Ovary (tissue), 10 donors: ENCODE measurements at places on chromosomes 3 and 15.
A peak's percentile ranks its signal among the peaks of the same experiment; 100 is the strongest.

- DNase-seq, result peak; percentile 27
These were observed 50.5 kb upstream of the TEX264 start for GRCh38 chr3:51620543-51620942.

DNA sequence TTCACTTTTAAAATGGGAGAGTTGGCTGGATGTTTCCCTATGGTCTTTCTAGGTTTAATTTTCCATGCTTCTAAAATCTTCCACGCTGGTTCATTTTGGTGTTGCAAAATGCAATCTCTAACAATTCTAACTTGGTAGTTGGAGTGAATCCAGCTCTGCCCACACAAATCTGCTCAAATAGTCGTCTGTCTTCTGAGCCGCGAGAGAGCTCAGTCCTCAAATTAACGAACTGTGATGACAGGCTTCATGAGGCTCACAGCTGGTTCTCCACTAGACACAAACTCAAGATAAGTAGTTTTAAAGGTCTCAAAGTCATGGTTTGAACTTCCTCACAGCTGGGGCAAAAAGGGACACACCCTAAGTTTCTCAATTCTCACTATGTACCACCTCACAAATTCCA is 178.6 kb upstream of the LYSMD4 start:
- no peak for DNase-seq

GRCh38 chr3:65439641-65440284 is 599.0 kb downstream of the MAGI1 start:
- DNase-seq, result peak; percentile 32

DNA sequence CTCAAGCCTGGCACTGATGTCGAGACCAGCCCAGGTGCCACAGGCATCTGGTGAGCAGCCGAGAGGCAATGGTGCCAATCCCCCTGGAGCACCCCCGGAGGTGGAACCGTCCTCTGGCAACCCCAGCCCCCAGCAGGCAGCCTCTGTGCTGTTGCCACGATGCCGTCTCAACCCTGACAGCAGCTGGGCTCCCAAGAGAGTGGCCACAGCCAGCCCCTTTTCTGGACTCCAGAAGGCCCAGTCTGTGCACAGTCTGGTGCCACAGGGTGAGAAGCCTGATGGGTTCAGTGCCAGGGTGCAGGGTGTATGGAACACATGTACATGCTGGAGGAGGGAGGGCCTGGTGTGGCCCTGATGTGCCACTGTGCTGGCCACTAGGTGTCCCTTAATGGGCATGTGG is 4.9 kb upstream of the JMJD7 start:
- no peak for DNase-seq

DNA sequence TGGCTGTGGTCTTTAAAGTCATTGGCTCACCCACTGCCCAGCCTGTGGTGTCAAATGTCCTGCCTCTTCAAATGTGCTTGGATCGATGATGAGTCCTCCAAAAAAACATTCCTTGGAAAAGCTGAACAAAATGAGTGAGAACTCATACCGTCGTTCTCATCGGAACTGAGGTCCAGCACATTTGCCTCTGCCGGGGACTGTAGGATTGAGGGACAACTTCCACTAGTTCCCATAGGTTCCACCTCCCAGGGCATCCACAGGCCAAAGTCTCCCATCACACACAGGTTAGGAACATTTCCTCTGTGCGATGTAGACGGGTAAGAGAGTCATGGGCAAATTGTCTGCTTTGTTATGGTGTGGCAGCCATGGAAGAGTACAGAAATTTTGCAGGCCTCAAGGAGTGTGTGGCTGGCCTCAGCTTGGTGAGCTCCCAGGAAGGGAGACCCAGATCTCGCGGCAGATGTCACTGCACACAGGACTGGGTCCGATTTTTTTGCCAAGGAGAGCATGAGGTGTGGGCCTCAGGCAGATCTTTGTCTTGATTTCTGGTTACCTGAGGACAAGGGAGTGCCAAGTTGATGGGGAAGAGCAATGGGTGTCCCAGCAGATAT is 115.7 kb downstream of the SNRPN start:
- no peak for DNase-seq

DNA sequence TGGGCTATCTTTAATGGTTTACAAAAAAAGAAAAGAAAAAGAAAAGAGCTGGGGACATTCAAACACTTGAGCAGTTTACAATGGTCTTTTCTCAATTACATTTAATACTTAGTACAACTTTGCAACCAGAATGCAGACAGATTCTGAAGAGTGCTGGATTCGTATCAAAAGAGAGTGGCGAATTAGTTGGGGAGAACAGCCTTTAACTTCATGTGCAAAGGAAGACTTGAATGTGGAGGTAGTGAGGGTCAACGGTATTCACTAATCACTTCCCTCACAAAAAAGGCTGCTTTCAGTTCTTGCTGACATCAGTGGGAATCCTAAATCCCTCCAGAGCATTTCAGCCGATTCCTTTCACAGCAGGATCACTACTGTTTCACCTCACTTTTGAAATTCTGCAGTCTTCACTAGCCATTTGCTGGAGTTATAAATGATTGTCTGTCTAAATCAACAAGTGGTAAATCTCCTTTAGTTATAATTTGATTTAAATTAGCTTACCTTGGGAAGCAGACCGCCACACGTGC is 323.0 kb upstream of the SEMA6D start:
- DNase-seq, result no peak

- no peak for DNase-seq
These were observed 328.1 kb upstream of the ATP10A start for GRCh38 chr15:26191193-26191592.

DNA sequence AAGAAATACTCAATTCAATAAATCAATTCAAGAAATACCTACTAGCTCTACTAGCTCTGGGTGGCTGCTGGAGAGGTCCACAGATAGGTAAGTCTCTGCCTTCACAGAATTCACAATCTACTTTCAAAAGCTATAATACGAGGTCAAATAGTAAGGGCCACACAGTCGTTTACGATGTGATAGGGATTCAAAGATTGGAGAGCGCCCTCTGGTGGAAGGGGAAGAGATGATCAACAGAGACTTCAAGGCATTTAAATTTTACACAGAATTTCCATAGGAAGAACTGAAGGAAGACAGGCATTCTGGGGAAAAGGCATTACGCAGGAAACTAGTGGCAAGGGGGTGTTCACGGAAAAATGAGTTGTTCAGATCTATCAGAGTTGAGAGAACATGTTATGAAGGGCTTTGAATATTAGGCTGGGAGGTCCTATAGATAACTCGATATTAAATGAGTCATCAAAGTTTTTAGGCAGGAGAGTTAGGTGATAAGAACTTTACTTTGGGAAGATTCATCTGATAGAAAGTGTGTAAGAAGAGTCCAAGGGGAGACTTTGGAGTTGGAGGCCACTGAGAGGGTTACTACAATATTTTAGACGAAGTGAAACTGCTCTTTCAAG is 128.8 kb downstream of the FRMD5 start:
- DNase-seq, result no peak

- no peak for DNase-seq
These were observed 58.2 kb upstream of the FLNB start for GRCh38 chr3:57949785-57950615.

DNA sequence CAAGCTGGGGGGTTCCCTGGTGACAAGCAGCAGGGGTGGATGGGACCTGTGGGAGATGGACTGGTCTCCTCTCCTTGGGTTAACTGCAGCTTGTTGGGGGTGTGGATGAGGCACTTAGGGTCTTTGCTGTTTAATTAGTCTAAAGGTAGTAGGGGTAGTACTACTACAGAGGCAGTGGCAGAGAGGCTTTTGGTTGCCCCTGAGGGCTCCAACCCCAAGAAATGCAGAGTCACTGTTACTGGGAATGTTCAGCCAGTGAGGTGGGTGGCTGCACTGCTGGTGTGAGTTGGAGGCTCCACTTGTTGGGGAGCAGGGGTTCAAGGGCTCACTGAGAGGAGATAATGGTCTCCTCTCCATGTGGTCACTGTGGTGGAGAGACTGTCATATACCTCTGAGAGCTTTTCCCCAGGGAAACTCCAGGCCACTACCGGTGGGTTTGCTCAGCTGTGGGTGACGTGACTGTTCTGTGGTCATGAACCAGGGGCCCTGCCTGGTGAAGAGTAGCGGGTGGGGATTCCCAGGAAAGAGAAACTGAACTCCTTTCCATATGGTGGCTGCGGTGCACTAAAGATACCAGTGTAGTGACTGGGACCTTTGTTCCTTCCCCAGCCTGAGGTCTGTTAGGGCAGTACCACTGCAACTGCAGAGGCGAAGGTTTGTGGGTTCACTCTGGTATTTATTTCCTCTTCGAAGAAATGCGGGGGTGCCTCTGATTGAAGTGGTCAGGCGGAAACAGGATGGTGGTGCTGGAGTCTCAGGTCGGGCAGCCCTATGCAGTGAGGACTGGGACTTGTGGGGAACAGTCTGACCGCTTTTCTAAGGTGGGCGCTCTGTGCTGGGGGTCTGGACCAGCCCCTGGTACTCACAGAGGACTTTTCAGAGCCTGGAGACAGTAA is 68.9 kb upstream of the TNFSF10 start:
- DNase-seq, result no peak

GRCh38 chr3:195110647-195111318 is 160.2 kb downstream of the XXYLT1 start:
- no peak for DNase-seq

DNA sequence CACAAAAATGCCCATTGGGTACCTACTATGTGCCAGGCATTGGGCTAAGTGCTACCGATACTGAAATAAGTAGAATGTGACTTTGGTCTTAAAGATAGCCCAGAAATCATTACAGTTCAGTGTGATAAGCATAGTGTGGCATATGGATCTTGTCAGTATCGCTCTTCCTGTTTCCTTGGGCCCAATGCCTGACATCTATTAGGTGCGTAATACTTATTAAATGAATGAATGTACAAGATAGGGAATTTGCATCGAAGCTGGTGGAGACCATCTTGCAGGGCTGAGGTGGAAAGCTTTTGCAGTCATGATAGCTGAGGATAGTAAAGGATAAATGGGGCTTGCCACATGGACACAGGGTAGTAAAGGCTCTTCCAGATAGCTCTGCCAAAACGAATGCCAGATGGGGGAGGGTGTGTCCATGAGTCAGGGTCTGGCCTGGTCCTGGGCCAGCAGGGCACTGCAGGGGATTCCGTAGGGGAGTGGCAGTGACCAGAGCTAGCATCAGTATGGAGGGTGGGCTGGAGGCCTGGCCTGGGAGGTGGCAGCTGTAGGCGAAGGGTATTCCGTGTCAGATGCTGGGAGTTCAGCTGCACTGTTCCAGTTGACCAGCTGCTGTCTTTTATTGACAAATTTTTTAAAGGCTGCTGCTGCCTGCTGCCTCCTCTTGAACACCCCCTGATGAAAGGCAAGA is 23.5 kb downstream of the TSEN2 start:
- peak; percentile 56 for DNase-seq

- no peak for DNase-seq
These were observed 219.3 kb downstream of the PTPRG start for GRCh38 chr3:61780455-61781228.

- no peak for DNase-seq
These were observed 70.1 kb downstream of the AP4E1 start for GRCh38 chr15:50978580-50978979.

- DNase-seq, result no peak
These were observed 18.7 kb upstream of the TJP1 start for GRCh38 chr15:29840926-29841325.

GRCh38 chr3:143658861-143659260 is 189.4 kb downstream of the SLC9A9 start:
- no peak for DNase-seq

DNA sequence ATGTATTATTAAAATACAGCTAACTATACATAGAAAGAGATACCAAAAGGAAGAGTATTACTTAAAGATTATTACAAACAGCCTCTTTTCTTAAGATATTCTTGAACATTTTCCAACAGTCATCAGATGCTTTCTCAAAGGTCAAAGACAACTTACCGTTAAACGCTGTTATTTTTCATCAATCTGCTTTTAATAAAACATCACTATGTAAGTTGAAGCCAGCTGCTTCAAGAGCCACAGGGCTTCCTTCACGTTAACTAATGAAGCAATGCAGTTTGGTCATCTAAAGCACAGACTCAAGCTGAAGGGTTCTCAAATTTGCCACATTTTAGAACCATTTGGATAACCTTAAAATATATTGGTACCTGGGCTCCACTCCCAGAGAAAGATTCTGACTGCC is 578.8 kb downstream of the ROBO2 start:
- no peak for DNase-seq

GRCh38 chr3:111617912-111618601 is 22.9 kb upstream of the ZBED2 start:
- DNase-seq, result no peak

DNA sequence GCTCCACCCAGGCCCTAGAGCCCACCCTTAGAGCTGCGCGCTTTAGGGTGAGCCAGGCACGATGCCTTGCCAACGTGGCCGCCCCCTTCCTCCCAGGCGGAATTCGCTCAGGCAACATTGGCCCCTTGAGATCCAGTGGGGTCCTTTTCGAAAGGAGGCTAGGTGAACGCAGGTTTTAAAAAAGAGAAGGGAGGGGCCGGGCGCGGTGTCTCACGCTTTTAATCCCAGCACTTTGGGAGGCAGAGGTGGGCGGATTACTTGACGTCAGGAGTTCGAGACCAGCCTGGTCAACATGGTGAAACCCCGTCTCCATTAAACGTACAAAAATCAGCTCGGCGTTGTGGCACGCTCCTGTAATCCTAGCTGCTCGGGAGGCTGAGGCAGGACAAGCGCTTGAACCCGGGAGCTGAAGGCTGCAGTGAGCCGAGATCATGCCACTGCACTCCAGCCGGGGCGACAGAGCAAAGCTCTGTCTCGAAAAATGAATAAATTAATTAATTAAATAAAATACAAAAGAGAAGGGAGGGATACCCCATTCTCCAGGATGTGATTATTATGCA is 984 bp upstream of the RPP25 start:
- DNase-seq, result no peak

DNA sequence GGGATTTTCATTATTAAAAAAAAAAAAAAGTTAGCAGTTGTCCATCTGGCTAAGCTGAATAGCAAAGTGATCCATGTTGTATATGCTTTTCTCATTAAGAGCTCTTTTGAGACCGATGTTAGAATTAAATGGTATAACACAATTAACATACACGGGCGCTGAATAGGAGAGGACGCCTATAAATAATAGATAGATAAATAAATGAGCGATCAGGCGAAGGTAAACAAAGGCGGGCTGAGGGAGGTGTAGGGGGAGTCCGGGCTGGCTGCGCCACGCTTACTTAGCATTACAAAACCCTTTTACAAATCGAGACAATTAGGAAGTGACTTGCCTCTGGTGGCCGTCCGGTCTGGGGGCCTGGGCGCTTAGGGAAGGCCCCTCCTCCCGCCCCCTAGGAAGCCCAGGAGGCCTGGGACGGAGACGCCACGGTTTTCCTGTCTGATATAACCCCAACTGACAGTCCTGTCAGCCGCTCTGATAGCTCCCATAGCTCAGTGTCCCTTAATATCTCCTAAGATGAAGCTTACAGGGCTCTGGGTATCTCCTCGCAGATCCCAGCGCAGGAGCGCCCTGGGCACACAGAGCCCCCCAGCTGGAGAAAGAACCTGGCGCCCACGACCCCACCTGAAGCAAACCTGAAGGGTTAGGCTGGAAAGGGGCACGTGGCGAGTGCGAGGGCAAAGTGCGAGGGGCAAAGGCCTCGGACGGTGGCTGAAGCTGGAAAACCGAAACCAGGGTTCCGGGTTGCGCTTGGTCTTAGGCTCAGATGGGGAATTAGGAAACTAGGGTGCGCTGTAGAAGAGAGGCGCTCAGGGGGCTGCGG is 3.6 kb downstream of the SOX14 start:
- DNase-seq, result no peak

- DNase-seq, result no peak
These were observed 129.6 kb upstream of the LMCD1 start for GRCh38 chr3:8371960-8372463.
